Stimulated activated CD8-positive, alpha-beta memory T cell treated with anti-CD3 and anti-CD28 coated beads, Interleukin-7, amount 100 ng/mL, for 1 hour (primary cell): ENCODE measurements at places on chromosomes 1 and 21.

DNA sequence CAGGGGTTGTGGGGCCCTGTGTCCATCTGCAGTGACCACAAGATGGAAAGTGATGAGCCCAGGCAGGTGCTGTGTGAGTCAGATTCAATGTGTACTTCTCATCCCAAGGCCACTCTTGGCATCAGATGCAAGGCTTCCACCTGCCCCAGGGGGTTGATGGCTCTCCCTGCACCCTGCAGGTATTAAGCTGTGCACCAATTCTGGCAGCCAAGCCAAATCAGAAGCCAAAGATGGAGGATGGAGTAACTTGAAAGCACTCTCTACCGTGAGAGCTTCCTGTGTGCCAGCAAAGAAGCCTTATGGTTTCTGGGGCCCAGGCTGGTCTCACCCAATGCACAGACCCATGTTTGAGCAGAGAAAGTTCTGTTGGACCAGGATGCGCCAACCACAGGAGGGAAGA lies 44.3 kb upstream of the TENT5C start:
- DNase-seq: no peak

DNA sequence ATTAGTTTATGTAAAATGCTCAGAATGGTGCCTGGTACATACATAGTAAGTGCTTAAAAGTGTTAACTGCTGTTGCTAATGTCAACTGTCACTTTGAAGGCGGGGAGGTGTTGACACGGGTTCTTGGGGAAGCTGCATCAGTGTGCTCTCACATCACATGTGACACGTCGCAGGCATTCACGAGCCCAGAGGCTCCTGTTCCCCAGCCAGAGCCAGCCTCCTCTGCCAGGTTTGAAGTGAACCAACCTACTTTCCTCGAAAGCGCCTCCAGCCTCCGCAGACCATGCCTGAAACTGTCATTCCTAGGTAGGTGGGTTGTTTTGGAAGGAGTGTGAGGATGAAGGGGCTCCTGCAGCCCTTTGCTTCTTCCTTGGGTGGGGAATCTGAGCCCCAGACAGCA lies 13.8 kb downstream of the GALNT2 start:
- DNase-seq: no peak

DNA sequence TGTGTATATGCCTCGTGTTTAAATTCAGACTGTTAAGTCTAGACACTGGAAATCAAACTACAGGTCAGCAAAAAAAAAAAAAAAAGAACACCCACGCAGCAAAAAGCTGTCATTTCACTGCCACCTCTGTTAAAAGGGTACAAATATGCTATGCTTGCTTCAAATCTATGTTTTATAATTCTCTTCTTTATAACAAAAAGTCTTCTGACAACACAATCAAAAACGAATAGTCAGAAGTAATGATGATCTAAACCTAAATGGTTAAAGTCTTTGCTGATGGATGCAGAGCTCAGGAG lies 438.9 kb downstream of the SMYD3 start:
- DNase-seq: no peak

DNA sequence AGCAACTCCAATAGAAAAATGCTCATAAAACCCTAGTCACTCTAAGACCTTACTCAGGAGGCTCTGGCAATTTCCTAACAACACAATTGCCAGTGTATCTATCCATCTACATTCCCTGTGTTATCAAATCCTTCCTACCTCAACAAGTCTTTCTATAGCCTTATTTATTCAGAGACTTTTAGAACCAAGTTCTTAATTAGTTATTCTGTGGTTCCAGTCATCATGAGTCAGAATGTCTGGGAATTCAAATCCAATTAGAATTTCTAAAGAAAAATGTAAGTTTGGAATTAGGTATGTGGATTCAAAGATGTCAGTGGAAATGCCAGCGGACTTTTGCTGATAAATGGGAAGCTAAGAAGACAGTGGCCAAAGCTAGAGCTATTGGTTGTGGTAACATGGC lies 302.6 kb upstream of the C1orf87 start:
- no peak for DNase-seq

- DNase-seq: no peak
Measured at GRCh38 chr1:27632387-27633297, 2.3 kb downstream of the FGR start.

DNA sequence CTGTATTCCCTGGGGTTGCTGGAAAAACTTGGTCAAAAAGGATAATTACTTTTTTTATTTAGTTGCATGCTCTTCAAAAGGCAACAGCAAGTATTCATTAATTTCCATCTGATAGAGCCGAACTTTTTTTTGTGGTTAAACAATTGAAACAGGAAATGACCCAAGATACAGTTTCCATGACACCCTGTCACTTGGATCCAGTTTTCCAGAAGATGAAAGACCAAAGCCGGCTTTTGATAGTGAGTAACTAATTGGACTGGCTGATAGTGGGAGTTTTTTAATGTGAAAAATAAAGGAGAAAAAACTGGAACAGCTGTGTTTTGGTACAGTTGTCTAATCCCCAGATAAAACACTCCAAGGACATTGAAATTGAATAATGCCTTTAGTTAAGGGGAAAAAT lies 33.0 kb downstream of the CACHD1 start:
- no peak for DNase-seq

GRCh38 chr1:36463463-36463802 lies 751 bp downstream of the MRPS15 start:
- DNase-seq: no peak

- no peak for DNase-seq
Measured at GRCh38 chr1:223652436-223652941, 13.0 kb downstream of the CAPN8 start.

DNA sequence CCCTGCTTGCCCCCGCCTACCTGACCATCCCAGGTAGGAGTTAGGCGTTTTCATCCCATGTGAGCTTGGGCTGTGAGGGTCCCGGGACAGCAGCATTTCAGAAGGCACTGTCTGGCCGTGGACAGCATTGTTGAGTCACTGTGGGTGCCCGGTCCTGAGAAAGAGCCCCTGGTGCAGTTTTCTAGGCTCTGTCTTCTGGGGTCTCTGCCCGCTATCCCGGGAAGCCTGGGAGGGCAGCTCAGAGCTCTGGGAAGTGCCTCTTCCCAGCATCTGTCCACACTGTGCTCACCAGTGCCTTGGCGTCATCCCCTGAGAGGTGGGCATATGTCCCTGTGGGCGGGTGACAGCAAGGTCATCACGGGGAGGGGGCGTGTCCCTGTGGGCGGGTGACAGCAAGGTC lies 11.4 kb upstream of the ZNF669 start:
- DNase-seq: no peak

- no peak for DNase-seq
Measured at GRCh38 chr1:82788660-82789059, 987.9 kb downstream of the ADGRL2 start.

DNA sequence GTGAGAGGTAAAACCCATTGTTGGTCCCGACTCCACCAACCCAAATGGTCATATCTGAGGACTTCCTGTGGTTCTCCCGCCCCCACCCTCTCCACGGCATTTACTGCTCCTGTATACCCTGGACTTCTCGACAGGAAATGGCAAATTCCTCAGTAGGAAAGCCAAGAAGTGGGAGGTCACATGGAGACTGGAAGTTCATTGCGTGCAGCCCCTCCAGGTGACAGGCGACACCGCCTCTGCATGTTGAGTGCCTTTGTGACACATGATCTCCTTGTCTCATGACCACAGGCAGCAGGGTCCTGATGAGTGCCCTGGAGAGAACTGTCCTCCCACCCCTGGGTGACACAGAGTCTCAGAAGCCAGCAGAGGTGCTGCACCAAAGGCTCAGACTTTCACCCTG lies 24.2 kb downstream of the ERG start:
- no peak for DNase-seq

DNA sequence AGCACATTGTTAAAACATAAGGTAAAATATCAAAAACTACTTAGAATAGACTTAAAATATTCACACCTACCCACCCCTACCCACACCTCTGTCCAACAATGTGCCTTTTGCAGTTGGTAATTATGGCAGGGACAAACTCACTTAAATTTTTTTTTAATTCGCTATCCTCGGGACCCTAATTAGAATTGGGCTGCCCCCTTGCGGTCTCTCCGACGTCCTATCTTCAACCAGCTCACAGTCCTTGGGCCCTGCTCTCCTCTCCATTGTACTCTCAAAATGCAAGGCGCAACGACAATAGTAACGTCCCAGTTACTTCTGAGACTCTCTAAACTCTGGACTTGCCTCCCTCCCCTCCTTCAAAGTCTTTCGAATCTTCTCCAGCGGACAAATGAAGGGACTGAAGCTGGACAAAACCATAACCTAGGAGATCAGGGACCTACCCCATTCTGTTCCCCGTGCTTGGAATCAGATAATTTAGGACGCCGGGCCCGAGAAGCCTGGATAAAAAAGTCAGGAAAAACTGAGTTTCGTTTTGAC lies 1.1 kb upstream of the CIART start:
- DNase-seq: no peak

DNA sequence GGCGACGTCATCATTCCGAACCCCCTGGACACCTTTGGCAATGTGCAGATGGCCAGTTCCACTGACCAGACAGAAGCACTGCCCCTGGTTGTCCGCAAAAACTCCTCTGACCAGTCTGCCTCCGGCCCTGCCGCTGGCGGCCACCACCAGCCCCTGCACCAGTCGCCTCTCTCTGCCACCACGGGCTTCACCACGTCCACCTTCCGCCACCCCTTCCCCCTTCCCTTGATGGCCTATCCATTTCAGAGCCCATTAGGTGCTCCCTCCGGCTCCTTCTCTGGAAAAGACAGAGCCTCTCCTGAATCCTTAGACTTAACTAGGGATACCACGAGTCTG lies 10.0 kb downstream of the PROX1 start:
- no peak for DNase-seq
